H7 (cell line): ENCODE measurements at places on chromosomes 5 and 9.

DNA sequence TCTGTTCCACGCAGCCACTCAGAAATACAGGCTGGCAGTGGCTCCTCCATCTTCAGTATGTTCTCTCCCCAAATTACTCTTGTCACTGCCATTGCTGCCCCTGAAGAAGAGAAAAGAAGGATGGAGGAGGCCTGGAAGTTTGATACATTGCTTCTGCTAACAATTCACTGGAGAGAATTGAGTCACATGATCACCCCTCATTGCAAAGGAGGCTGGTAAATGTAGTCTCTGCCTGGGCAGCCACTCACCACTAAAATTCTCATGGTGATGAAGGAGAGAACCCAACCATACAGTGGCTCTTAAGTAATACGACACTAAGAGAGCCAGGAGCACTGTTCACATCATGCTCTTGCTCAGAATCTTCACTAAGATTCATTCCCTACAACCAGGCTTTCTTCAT is 112.0 kb downstream of the DOCK8 start:
- peak; percentile 17 for DNase-seq

DNA sequence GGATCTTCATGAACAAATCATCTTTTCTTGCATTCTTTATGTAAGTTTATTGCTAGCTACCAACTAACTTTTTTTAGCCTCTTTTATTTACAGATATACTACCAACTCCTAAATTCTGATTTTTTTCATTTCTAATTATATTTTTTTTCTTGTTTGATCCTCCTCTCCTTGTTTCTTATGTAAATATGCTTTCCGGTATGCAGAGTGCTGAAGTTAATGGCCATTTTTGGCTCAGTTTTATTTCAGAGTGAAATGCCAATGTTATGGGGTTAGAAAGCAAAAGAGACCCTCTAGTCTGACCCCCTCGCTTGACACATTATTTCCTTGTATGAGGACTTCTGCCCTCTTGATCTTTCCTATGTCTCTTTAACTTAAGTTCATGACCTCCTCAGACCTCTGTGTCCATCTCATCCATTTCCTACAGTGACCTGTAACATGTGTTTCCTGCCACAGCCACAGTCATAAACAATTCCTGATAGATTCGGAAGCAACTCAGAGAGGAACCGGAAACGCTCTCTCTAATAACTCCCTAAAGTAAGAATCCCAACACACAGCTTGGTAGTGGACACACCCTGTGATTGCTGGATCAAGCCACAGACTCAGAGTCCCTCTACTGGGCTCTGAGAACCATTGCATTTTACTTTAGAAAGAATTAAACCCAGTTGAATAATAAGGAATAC is 42.9 kb upstream of the AFAP1L1 start:
- peak; percentile 62 for DNase-seq

DNA sequence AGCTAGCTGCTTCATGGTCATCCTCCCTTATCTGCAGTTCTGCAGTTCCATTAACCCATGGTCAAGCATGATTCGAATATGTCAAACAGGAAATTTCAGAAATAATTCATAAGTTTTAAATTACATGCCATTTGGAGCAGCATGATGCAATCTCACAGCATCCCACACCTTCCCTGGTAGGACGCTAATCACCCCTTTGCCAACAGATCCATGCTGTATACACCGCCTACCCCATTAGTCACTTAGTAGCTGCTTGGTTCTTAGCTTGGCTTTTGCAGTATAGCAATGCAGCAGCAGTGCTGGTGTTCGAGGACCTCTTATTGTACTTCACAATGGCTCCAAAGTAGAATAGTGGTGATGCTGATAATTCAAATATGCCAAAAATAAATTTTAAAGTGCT is 739.7 kb upstream of the CDH9 start:
- DNase-seq: no peak

DNA sequence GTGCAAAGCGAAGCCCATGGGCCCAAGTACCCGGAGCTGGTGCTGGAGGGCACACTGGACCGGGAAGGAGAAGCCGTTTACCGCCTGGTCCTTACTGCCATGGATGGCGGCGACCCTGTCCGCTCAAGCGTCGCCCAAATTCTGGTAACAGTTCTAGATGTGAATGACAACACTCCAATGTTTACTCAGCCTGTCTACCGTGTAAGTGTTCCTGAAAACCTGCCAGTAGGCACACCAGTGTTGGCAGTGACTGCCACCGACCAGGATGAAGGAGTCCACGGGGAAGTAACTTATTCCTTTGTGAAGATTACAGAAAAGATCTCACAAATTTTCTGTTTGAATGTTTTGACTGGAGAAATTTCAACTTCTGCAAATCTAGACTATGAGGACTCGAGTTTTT is 936 bp downstream of the PCDHGA6 start:
- no peak for DNase-seq

DNA sequence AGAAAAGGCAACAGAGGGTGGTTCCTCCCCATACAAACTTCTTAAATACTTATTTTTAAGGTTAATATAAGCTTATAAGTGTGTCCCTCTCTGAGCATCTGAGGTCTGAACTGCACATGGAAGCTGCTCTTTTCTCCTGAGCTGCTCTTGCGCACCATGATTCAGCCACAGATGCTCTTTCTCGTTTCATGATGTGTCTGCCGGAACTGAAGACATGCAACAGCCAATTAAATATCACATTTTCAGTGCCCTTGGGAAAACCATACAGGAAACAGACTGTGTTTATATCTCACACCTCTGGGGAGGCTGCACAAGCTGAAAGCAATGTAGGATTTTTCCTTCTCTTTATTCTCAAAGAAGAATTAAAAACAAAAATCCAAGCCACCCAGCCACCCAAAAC is 96.8 kb upstream of the NREP start:
- DNase-seq: no peak

GRCh38 chr9:94199776-94200175 is 59.3 kb upstream of the ZNF169 start:
- DNase-seq: no peak

DNA sequence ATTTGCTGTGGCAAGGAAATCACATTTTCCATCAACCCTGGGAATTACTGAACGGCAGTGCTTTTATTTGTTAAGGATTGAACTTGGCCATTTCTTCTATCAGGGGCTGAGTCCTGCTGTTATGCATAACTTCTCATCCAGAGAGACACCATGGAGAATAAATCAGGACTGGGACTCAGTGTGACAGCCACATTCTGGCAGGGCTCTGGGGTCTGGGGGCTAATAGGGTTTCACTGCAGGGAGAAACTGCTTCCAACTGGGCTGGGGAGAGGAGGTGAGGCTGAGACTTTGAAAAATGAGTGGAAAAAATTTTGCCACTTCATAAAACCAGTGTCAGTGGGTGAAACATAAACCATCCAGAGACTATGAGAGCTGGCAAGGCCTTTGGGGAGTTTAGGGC is 95.7 kb upstream of the ALDH1B1 start:
- no peak for DNase-seq

DNA sequence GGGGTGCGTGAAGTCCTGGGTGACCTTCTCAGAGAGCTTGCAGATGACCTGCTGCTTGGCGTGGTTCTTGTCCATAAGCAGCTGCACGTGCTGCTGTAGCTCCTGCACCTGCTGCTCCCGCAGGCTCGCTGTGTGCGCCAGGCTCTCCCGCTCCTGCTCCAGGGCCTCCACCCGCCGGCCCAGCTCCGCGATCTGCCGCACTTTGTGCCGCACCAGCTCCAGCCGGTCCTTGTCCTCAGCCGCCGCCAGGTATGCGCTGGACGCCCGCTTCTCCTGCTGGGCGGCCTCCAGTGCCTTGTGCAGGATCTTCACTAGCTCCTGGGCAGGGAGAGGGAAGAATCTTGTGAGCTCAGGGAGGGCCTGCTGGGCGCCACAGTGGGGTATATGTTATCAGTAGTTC is 28.5 kb upstream of the CORO2A start:
- peak; percentile 50 for DNase-seq

DNA sequence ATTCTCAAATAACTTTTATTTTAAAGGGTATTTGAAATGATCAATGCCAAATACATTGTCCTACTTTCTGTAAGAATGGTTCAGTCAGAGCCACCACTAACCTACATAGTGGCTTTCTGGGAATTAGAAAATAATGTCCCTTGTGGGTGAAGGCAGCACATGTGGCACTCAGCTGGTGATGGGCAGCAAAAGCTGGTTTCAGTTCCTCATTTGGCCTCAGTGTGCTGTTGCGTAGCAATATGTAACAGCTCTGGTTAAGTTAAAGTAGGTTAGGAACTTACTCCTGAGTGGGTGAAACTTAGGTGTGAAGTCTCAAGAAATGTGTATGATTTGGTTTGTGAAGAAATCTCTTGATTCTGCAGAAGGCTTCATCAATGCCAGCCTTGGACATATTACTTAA is 99.6 kb upstream of the SPEF2 start:
- DNase-seq: no peak

- no peak for DNase-seq
Observed at GRCh38 chr5:94692581-94692980, 74.1 kb downstream of the SLF1 start.

DNA sequence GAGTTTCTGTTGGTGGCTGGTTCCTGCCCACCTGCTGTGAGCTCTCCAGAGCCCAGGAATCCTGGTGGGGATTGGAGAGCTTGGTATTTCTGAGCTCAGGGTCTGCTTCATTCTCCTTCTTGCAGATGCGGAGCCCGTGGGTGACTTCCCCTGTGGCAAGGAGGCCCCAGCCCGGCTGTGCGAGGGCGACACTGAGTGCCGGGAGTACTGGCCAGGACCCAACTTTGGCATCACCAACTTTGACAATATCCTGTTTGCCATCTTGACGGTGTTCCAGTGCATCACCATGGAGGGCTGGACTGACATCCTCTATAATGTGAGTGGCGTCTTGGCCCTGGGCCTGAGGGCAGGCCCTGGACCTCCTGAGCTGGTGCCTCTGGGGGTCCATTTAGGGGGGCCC is 39.5 kb downstream of the CACNA1B start:
- no peak for DNase-seq

DNA sequence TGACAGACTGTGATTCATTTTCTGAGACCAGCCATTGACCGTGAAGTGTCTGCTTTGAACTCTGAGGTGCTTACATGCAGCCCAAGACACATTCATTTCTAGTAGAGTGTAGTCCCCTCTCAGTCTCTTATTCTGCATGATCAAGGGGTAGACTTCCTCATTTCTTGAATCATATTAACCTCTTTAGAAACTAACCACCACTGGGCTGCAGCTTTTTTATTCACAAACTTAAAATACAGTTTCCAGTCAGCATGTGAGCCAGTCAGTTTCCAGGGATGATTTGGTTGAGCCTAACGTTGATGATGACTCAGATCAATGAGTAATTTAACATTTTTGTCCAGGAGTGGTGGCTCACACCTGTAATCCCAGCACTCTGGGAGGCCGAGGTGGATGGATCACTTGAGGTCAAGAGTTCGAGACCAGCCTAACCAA is 59.2 kb downstream of the OTULIN start:
- DNase-seq: no peak

GRCh38 chr5:14552017-14552416 is 29.6 kb upstream of the OTULINL start:
- no peak for DNase-seq

DNA sequence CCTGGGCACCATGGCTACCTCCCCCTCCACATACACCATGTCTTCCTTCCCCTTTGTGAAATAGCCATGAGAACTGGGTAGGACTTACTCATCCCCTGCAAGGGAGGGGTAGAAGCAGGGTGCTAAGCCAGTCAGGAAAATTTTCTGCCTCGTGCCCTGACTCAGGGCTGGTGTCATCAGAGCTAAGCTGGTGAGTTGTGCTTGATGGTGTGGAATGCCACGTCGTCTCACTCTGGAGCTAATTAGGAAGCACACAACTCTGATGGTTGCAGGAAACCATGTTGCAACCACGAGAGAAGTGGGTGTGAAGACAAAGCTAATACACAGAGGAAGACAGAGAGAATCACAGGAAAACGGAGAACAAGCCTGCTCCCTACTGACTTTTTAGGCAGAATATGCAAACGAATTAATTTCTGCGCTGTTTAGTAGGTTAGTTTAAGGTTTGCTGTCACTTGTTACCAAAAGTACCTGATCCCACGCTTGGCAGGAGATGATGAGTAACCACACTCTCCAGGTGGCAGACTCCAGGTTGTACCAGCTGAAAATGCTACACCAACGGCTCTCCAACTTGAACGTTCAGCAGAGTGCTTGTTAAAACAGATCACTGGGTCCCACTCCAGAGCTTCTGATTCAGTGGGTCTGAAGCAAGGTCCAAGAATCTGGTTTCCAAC is 54.5 kb downstream of the STK10 start:
- no peak for DNase-seq

DNA sequence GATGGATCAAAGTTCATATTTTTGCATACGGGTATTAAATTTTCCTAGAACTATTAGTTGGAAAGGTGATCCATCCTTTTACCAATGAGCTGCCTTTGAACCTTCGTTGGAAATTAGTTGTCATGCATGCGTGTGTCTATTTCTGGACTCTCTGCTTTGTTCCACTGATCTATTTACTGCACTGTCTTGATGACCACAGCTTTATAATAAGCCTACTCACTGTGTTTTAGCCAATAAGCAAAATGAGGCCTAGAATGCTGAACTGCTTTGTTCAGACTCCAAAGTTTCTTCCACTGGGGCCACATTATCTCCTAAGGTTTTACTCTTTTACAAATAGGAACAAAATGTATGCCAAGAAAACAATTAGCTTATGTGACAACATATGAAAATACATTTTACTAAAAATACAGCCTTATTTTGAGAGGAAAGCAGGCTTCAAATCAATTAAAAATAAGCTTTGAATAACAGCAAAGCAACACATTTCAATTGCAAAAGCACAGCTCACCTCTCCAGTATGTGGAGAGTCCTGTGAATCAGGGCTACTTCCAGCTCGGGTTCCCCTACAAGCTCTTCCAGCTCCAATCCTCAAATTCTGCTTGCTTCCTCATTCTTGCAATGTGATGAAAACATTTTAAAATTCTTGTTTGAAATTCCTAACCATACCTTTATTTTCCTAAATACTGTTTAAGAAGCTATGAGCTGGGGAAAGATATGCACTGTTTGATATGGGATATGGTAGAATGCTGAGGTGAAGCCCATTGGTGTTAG is 72.0 kb downstream of the RETREG1 start:
- no peak for DNase-seq

DNA sequence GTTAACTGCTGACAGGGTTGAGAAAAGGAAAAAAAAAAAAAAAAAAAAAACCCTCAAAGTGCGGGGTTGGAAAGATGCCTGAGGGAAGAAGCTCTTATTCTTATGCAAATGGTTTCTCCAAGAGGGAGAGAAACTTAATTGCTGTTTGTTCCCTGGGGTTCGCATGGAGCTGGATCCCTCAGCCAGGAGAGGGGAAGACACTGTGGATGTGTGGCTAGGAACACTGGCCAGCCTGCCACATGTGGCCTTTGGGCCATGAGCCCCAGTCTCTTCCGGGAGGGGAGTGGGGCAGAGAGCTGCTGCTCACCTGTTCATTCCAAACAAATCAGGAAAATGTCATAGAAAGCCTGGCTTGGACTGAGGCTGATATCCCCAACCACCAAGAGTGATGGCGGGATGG is 9.4 kb upstream of the SCGB3A2 start:
- peak; percentile 12 for DNase-seq

- no peak for DNase-seq
Observed at GRCh38 chr9:98885575-98886295, 58.0 kb upstream of the COL15A1 start.
